Thymus (tissue), 14 donors: ENCODE measurements at places on chromosomes 7 and 10. TPM values are rescaled to one million over a fixed set of nuclear protein-coding genes. Genes with fewer than 3 reads are reported as not detected.

DNA sequence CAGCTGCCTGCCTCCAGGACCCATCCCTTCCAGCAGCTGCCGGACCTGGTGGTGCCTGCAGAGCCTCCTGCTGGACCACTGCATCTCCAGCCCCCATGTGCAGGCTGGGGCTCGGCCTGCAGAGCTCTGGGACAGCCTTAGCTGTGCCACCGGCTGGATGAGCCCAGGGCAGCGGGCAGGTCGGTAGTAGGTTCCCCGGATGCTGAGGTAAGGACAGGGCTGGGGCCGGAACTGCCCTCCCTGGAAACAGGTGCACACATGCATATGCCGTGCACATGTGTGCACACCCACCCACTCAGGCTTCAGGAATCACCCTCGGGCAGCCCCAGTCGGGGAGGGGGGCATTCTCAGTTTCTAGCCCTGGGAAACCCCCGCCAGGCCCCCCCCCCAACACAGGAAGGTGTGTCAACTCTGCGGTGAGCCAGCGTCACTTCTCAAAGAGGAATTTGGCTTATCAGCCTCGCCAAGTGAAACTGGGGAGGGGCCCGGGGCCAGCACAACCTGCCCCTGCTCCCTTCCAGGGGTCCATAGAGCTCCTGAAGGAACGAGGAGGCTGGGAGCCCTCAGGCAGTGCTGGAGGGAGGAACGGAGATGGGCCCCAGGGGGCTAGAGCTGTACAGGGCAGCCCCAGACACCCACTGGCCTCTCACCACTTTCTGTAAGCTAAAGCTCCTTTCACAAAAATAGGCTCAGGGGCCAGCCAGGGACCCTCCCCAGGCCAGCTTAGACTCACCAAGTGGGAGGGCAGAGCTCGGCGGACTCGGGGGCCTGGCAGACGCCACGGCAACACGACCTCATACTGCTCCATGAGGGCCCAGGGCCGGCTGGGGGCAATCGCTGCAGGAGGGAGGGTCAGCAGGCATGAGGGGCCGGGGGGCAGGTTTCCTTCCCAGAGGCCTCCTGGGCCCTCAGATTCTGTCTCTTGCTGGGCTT is 1.7 kb downstream of the ADAM8 start:
- H3K4me1 ChIP-seq, result peaks cover 16% of the 10 kb centered on the region
- peaks cover 7% of the 10 kb centered on the region for H3K36me3 ChIP-seq
- H3K27me3 ChIP-seq, result peaks cover 24% of the 10 kb centered on the region
- peak overlapping the region; percentile 11 for H3K27ac ChIP-seq
- DNase-seq, result peak; percentile 31
- H3K4me3 ChIP-seq, result peak overlapping the region; percentile 42

- DNase-seq, result no peak
- H3K36me3 ChIP-seq, result no peaks in the 10 kb centered on the region
- H3K4me3 ChIP-seq, result no peak overlapping the region
- H3K4me1 ChIP-seq, result peaks cover 2% of the 10 kb centered on the region
These were observed 133.9 kb downstream of the DNAJB6 start for GRCh38 chr7:157470701-157471131.

- no peak for DNase-seq
- H3K4me1 ChIP-seq, result peaks cover 47% of the 10 kb centered on the region
- peaks cover 17% of the 10 kb centered on the region for H3K36me3 ChIP-seq
These were observed 150.9 kb downstream of the CELF2 start for GRCh38 chr10:11168423-11169090.

- no peaks in the 10 kb centered on the region for H3K27me3 ChIP-seq
- H3K4me3 ChIP-seq, result no peak overlapping the region
- H3K27ac ChIP-seq, result no peak overlapping the region
- H3K4me1 ChIP-seq, result peaks cover 5% of the 10 kb centered on the region
These were observed 11.9 kb downstream of the RAB11FIP2 start for GRCh38 chr10:118034791-118035261.

DNA sequence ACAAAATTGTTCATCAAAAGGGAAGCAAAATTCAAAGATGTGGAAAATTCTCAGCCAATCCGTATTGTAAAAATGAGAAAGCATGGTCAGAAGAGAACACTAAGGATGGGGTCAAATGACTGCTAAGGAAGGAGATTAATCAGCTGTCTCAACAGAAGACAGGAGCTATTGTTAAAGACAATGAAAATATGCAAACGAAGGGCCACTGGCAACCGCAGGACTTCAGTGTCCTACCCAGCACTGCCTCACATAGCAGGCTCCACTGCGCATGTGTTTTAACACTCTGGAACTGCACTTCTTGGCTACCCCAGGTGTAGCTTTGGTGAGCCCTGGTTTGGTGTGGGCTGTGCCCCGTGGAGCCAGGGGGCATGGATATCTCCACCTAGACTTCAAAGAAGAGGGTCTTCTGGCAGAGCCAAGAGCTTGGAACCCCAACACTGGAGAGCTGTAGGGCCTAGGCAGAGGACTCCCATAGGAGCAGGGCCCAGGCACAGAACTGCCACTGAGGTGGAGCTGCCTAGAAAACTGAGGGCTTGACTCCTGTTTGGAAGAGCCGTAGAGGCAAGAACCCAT is 176.2 kb upstream of the GDF10 start:
- H3K4me3 ChIP-seq, result no peak overlapping the region
- no peaks in the 10 kb centered on the region for H3K36me3 ChIP-seq
- H3K27ac ChIP-seq, result no peak overlapping the region
- peaks cover 6% of the 10 kb centered on the region for H3K4me1 ChIP-seq
- DNase-seq, result no peak

- no peak overlapping the region for H3K4me3 ChIP-seq
- no peaks in the 10 kb centered on the region for H3K27me3 ChIP-seq
- no peak overlapping the region for H3K27ac ChIP-seq
- no peak for DNase-seq
- no peaks in the 10 kb centered on the region for H3K36me3 ChIP-seq
These were observed 249.3 kb upstream of the POM121L12 start for GRCh38 chr7:52786174-52786573.

- H3K36me3 ChIP-seq, result no peaks in the 10 kb centered on the region
- no peak overlapping the region for H3K27ac ChIP-seq
- H3K27me3 ChIP-seq, result no peaks in the 10 kb centered on the region
- H3K4me1 ChIP-seq, result no peaks in the 10 kb centered on the region
- peak; percentile 18 for DNase-seq
- no peak overlapping the region for H3K4me3 ChIP-seq
These were observed 209.2 kb downstream of the SNX10 start for GRCh38 chr7:26500749-26501352.

- no peaks in the 10 kb centered on the region for H3K4me1 ChIP-seq
- no peak overlapping the region for H3K4me3 ChIP-seq
- H3K27ac ChIP-seq, result no peak overlapping the region
- no peak for DNase-seq
- peaks cover 35% of the 10 kb centered on the region for H3K36me3 ChIP-seq
- H3K27me3 ChIP-seq, result no peaks in the 10 kb centered on the region
These were observed 38.8 kb downstream of the EPC1 start for GRCh38 chr10:32308027-32308603.

- DNase-seq, result no peak
- no peaks in the 10 kb centered on the region for H3K36me3 ChIP-seq
- H3K27ac ChIP-seq, result no peak overlapping the region
- no peak overlapping the region for H3K4me3 ChIP-seq
These were observed 23.0 kb upstream of the C7orf33 start for GRCh38 chr7:148567524-148567923.

DNA sequence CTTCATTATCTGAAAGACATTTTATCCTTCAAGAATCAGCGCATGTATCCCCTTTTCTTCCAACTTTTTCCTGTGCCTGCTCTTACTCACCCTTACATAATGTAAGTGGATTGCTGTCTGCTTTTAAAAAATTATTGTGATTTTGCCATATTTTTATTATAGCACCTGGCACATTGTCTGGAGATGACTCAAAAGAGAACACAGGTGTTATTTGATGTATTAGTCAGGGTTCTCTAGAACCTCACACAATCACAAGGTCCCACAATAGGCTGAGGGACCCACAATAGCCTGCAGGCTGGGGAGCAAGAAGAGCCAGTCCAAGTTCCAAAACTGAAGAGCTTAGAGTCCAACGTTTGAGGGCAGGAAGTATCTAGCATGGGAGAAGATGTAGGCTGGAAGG is 390.0 kb downstream of the EXOC4 start:
- H3K27ac ChIP-seq, result no peak overlapping the region
- no peaks in the 10 kb centered on the region for H3K4me1 ChIP-seq
- no peaks in the 10 kb centered on the region for H3K27me3 ChIP-seq

DNA sequence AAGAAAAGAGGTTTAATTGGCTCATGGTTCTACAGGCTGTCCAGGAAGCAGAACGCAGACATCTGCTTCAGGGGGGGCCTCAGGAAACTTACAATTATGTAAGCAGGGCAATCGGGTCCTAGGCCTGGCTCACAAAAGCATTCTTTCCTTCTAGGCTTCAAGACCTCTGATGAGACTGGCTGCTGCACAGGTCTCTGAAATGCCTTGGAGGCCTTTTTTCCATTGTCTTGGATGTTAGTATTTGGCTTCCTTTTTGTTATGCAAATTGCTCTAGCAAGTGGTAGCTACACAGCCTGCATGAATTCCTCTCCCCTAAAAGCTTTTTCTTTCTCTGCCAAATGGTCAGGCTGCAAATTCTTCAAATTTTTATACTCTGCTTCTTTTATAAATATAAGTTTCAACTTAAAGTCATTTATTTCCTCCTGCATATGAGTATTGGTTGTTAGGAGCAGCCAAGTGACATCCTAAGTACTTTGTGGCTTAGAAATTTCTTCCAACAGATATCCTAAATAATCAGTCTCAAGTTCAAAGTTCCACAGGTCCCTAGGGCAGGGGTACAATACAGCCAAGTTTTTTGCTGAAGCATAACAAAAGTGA is 83.1 kb upstream of the SEMA3A start:
- H3K4me1 ChIP-seq, result no peaks in the 10 kb centered on the region
- H3K27me3 ChIP-seq, result no peaks in the 10 kb centered on the region
- no peak overlapping the region for H3K27ac ChIP-seq
- DNase-seq, result no peak

- H3K27me3 ChIP-seq, result no peaks in the 10 kb centered on the region
- H3K4me1 ChIP-seq, result no peaks in the 10 kb centered on the region
- H3K27ac ChIP-seq, result no peak overlapping the region
- DNase-seq, result no peak
- H3K4me3 ChIP-seq, result no peak overlapping the region
These were observed 527.1 kb upstream of the CELF2 start for GRCh38 chr10:10490581-10490980.

DNA sequence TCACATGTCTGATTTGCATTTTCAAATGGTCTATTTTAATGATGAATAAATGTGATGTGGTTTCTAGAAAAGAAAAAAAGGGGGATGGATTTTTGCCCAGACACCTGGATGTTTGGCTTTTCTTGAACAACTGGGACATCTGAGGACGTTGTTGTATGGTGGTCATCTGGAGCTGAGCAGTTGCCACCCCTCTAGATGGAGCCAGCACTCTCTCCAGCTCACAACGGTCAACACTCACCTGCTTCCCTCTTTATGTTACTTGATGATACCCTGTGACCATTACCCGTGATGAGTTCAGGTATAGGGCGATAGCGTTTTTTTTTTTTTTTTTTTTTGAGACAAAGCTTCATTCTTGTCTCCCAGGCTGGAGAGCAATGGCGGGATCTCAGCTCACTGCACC is 30.1 kb upstream of the PAXIP1 start:
- H3K4me1 ChIP-seq, result peaks cover 2% of the 10 kb centered on the region
- no peak overlapping the region for H3K4me3 ChIP-seq
- no peak overlapping the region for H3K27ac ChIP-seq
- no peak for DNase-seq
- H3K36me3 ChIP-seq, result no peaks in the 10 kb centered on the region

GRCh38 chr7:1282679-1283078 is 50.0 kb downstream of the UNCX start:
- H3K27ac ChIP-seq, result no peak overlapping the region
- no peak for DNase-seq
- no peak overlapping the region for H3K4me3 ChIP-seq
- H3K4me1 ChIP-seq, result no peaks in the 10 kb centered on the region
- H3K27me3 ChIP-seq, result no peaks in the 10 kb centered on the region

DNA sequence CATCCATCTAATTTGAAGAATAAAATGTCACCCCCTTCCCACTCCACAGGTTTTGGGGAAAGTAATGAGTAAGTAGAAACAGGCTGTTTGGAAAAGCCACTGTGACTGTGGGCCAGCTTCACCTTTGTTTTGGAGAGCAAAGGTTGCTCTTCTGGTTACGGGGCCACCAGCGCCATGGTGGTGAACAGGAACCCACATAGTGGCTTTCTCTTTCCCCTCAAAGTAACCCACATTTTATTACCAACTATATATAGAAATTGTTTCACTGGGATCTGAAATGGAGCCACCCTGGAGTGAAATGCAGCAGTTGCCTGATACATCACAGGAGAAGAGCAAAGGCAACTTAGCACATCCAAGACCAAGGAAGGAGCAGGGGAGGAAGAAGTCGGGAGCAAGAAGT is 112.3 kb upstream of the EFCAB10 start:
- no peaks in the 10 kb centered on the region for H3K27me3 ChIP-seq
- H3K27ac ChIP-seq, result no peak overlapping the region
- no peak overlapping the region for H3K4me3 ChIP-seq
- no peaks in the 10 kb centered on the region for H3K36me3 ChIP-seq
- peaks cover 25% of the 10 kb centered on the region for H3K4me1 ChIP-seq

GRCh38 chr7:24510759-24511158 is 62.5 kb upstream of the PALS2 start:
- H3K4me1 ChIP-seq, result no peaks in the 10 kb centered on the region
- no peak overlapping the region for H3K4me3 ChIP-seq
- H3K36me3 ChIP-seq, result no peaks in the 10 kb centered on the region
- no peak for DNase-seq
- no peak overlapping the region for H3K27ac ChIP-seq

DNA sequence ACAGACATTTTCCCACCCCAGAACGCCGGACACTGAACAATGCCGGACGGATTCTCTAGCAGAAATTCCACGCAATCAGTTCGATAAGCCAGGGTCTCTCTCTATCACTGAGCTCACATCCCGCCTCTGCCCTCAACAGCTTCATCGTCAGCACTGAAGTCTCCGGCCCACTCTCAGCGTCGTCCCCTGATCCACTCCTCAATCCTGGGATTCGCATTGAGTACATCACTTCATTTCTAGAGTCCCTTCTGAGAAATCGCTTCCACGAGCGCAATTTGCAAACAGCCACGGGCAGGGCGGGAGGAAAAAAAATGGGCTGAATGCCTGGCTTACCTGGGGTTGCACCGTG is 365 bp downstream of the YME1L1 start:
- H3K27me3 ChIP-seq, result no peaks in the 10 kb centered on the region
- H3K27ac ChIP-seq, result peak overlapping the region; percentile 99
- H3K36me3 ChIP-seq, result peaks cover 2% of the 10 kb centered on the region
- H3K4me1 ChIP-seq, result peaks cover 7% of the 10 kb centered on the region

GRCh38 chr10:45044290-45044689 is 43.6 kb downstream of the ZNF22 start:
- H3K36me3 ChIP-seq, result no peaks in the 10 kb centered on the region
- no peaks in the 10 kb centered on the region for H3K27me3 ChIP-seq
- no peak for DNase-seq
- H3K4me1 ChIP-seq, result no peaks in the 10 kb centered on the region

- peaks cover 5% of the 10 kb centered on the region for H3K4me1 ChIP-seq
- H3K27ac ChIP-seq, result no peak overlapping the region
- DNase-seq, result no peak
- H3K4me3 ChIP-seq, result no peak overlapping the region
- no peaks in the 10 kb centered on the region for H3K36me3 ChIP-seq
- no peaks in the 10 kb centered on the region for H3K27me3 ChIP-seq
These were observed 122.2 kb downstream of the MPP7 start for GRCh38 chr10:28180654-28181053.

The NUTM2E gene
- polyA plus RNA-seq, result 2.5 TPM

The COL28A1 gene
- polyA plus RNA-seq, result 0.71 TPM

The KEL gene
- polyA plus RNA-seq, result 2.6 TPM

The CALHM3 gene
- 0.32 TPM for polyA plus RNA-seq

The GARIN1A gene
- polyA plus RNA-seq, result 1.4 TPM

The CEP41 gene
- 11.2 TPM for polyA plus RNA-seq

The SVIL gene
- 25.8 TPM for polyA plus RNA-seq

The SEMA3D gene
- polyA plus RNA-seq, result 0.32 TPM

The ACTR3C gene
- polyA plus RNA-seq, result 2.9 TPM

The RET gene
- 0.37 TPM for polyA plus RNA-seq

The SEC61G gene
- 357 TPM for polyA plus RNA-seq

The FAM25C gene
- polyA plus RNA-seq, result not detected

The ENO4 gene
- polyA plus RNA-seq, result 0.11 TPM

The UCMA gene
- polyA plus RNA-seq, result 0.23 TPM
